ENCODE measurements at places on chromosomes 13 and 19. TPM values are rescaled to one million over a fixed set of nuclear protein-coding genes. Genes with fewer than 3 reads are reported as not detected.
A peak's percentile ranks its signal among the peaks of the same experiment; 100 is the strongest.

LHB gene
- not detected for total RNA-seq

ZNF723 gene
- not detected for total RNA-seq

MAP2K2 gene
- total RNA-seq: 163 TPM

ZNF682 gene
- 2.5 TPM for total RNA-seq

SPINT2 gene
- 748 TPM for total RNA-seq

ABCC4 gene
- 65.7 TPM for total RNA-seq

ZNF223 gene
- total RNA-seq: 11.3 TPM

HMG20B gene
- total RNA-seq: 33.9 TPM

SIGLEC5 gene
- total RNA-seq: not detected

PPP1R13L gene
- total RNA-seq: 65.8 TPM

DNA sequence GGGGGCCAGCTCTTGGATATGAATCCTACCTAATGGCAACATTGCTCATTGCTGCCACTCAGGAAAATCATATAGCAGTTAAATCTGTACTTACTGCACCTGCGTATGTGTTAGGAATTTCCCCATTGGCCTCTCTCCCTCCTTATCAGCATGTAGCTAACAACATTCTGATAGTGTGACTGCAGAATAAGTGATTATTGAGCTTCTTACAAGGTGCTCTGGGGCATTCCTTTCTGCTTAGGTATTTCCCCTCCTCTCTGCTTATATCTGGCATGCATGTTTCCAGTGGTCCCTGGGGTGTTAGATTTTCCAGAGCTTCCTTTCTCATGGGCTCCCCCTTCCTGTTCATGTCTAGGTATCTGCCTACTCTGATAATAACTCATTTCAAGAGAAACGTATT lies 414.1 kb upstream of the SLITRK1 start:
- H3K27me3 ChIP-seq: no peaks in the 10 kb centered on the region
- no peak for DNase-seq
- H3K27ac ChIP-seq: no peak overlapping the region
- peaks cover 13% of the 10 kb centered on the region for H3K4me1 ChIP-seq
- H3K36me3 ChIP-seq: no peaks in the 10 kb centered on the region
- H3K4me3 ChIP-seq: no peak overlapping the region

DNA sequence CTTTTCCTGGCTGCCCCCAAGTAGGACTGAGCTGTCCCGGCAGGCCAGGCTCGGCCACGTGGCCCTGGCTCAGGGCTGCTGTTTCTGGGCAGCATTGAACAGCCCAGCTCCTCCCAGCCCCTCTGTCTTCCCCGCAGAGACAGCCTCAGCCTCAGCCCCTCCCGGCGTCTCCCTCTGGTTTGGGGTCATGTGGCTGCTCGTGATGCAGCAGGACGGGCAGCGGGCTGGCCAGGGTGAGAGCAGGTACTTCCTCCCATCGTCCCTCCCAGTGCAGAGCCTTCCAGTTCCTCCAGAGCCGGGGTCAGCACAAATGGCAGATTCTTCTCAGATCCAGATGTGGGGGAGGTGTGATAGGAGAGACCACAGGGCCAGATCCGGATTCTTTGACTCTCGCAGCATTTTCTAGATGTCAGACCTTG lies 114.6 kb downstream of the KDM4B start:
- H3K27me3 ChIP-seq: no peaks in the 10 kb centered on the region
- 0 out of 2 replicates have a peak, but pooled peaks cover 2% of the 10 kb centered on the region for H3K36me3 ChIP-seq
- H3K27ac ChIP-seq: no peak overlapping the region
- no peak for DNase-seq
- H3K4me3 ChIP-seq: no peak overlapping the region

DNA sequence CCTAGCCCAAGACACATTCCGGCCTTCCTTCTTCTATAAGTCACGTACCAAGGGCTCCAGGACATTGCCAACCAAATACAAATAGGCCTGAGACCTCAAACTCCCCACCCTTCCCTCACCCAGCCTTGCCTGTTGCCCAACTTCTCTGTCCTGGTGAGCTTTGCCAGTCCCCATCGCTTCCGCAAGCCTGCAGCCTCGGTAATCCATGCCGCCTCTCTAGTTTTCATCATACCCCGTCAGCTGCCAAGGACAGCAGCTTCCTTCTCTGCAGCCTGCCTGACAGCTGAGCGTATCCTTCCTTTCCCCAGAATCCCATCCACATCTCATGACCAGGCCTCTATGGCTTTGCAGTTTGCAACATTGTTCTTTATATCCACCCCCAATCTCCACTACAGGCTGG lies 36.6 kb upstream of the POMP start:
- H3K4me3 ChIP-seq: no peak overlapping the region
- DNase-seq: no peak
- H3K27me3 ChIP-seq: no peaks in the 10 kb centered on the region
- no peak overlapping the region for H3K27ac ChIP-seq

GRCh38 chr19:29479941-29480340 lies 45.9 kb upstream of the VSTM2B start:
- no peak overlapping the region for H3K4me3 ChIP-seq
- H3K27me3 ChIP-seq: no peaks in the 10 kb centered on the region
- H3K27ac ChIP-seq: no peak overlapping the region
- no peak for DNase-seq
- H3K4me1 ChIP-seq: no peaks in the 10 kb centered on the region
- H3K36me3 ChIP-seq: no peaks in the 10 kb centered on the region

GRCh38 chr13:51832471-51833152 lies 12.4 kb downstream of the TMEM272 start:
- H3K4me1 ChIP-seq: no peaks in the 10 kb centered on the region
- H3K27ac ChIP-seq: no peak overlapping the region
- H3K36me3 ChIP-seq: no peaks in the 10 kb centered on the region
- no peak overlapping the region for H3K4me3 ChIP-seq

GRCh38 chr13:60398379-60398891 lies 1.4 kb downstream of the TDRD3 start:
- H3K27me3 ChIP-seq: no peaks in the 10 kb centered on the region
- peaks cover 14% of the 10 kb centered on the region for H3K4me1 ChIP-seq
- H3K4me3 ChIP-seq: peak overlapping the region; percentile 58
- peak overlapping the region; percentile 85 for H3K27ac ChIP-seq

DNA sequence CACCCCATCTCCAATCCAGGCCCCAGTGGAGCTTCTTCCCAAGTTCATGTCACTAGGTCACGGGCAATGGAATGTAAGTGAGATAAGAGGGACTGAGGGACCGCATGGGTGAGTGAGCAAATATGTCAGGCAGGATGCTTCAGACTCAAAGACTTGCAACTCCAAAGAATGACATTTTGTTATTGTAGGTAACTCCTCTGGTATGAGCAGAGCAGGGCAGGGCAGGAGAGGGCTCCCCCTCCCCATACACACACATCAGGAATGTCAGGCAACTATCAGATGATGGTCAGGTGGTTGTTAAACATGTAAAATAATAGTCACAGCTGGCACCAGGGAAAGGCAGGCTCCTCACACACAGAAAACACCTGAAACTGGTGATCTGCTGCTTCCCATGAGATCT lies 10.6 kb downstream of the ERVV-2 start:
- no peaks in the 10 kb centered on the region for H3K27me3 ChIP-seq
- H3K4me3 ChIP-seq: no peak overlapping the region
- no peak for DNase-seq
- no peaks in the 10 kb centered on the region for H3K4me1 ChIP-seq
- H3K27ac ChIP-seq: no peak overlapping the region

DNA sequence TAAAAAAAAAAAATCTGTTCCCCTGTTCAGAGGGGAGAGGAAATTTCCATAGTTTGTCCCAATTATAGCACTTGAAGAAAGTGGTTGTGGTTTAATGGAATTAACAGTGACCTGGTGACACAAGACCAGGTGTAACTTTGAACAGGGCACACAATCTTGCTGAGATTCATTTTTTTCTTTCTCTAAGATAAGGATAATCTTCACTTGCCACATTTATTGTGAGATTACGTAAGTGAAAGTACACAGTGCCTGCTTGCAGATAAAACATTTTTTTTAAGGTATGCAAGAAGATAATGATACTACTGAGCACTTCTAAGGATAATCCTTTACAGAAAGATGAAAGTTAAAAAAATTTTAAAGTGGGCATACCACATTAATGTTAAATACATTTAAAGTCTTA lies 448.1 kb downstream of the DIAPH3 start:
- no peaks in the 10 kb centered on the region for H3K36me3 ChIP-seq
- H3K4me1 ChIP-seq: peaks cover 82% of the 10 kb centered on the region
- H3K4me3 ChIP-seq: no peak overlapping the region
- peak; percentile 60 for DNase-seq
- peak overlapping the region; percentile 72 for H3K27ac ChIP-seq

- peak overlapping the region; percentile 93 for H3K4me3 ChIP-seq
- peaks cover 13% of the 10 kb centered on the region for H3K4me1 ChIP-seq
- H3K36me3 ChIP-seq: peaks cover 20% of the 10 kb centered on the region
- DNase-seq: no peak
- H3K27me3 ChIP-seq: no peaks in the 10 kb centered on the region
These were observed 2.0 kb downstream of the ZNF792 start for GRCh38 chr19:34961775-34962686.

DNA sequence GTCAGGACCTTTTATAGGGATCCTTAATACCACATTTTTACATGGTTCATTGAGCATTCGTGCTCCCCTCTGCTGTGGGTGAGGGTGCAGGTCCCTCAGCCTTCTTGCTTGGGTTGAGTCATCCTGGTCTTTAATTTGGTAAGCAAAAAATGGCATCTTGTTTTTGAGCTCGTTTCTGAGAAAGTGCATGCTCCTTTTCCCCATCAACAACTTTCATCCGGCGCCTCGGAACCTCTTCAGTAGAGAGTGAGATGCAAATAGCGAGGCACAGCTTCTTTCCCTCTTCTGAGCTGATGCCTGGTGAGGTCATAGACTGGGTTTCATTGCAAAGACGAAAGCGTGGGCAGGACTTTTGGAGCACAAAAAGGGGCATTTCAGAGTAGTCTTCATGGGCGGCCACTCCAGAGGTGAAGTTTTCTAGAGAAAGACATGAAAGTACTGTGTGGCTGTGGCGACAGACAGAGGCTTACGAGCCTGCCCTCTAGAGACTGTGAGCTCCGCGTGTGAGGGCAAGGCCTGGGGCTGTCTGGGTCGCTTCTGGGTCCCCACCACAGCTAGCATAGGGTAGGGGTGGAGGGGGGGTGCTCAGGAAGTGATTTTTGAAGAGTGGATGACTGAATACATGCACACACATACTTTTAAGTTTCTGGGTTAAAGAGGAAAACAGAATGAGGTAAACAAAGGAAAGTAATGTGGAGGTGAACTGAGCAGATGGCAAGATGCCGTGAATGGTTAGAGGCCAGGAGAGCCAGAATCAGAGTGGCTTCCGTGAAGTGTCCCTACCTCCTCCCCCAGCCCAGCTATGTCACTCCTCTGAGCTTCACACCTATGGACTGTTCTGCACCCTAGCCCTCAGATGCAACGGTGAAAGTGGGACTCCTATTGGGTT lies 44.3 kb downstream of the BBC3 start:
- no peak overlapping the region for H3K4me3 ChIP-seq
- H3K36me3 ChIP-seq: peaks cover 8% of the 10 kb centered on the region
- DNase-seq: no peak
- H3K27me3 ChIP-seq: no peaks in the 10 kb centered on the region
- peaks cover 24% of the 10 kb centered on the region for H3K4me1 ChIP-seq

DNA sequence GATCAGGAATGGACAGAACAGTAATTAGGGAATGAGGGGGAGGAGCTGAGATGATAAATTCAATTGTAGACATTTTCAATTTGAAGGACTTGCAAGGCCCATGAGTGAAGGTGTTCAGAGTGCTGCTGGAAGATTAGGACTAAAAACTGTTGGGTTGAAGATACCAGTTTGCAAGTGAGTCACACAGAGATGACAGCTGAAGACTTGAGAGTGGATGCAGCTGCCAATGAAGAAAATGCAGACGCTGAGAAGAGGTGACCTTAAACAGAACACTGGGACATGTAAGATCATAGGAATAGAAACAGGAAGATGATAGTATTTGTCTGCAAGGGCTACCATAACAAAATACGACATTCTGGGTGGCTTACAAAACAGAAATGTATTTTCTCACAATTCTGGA lies 1716.5 kb upstream of the SLC10A2 start:
- H3K4me1 ChIP-seq: no peaks in the 10 kb centered on the region
- H3K27ac ChIP-seq: no peak overlapping the region
- H3K27me3 ChIP-seq: no peaks in the 10 kb centered on the region
- DNase-seq: no peak
- no peaks in the 10 kb centered on the region for H3K36me3 ChIP-seq
- no peak overlapping the region for H3K4me3 ChIP-seq

DNA sequence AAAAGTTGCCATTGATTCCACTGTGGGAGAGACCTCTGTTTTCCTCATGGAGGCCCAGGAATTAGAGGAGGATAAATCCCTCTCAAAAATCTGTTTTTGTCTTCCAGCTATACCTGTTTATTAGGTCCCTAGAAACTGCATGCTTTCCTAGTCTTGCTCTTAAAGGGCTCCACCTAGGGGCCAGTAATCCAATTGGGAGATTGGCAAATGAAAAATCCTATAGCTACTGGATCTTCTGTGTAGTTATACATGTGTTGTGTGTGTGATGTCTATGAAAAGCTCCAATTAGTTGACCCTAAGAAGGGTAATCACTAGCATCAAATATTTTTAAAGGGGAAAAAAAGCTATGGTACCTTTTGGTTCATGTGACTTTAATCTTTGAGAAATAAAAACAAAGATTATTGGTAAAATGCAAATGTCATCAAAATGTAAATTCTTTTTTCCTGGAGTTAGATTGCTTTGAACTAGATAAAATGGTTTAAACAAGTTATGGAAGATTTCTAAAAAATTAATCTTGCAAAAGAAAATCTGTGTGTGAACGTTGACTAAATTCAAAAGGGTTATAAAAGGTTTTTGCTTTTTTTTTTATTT lies 63.4 kb upstream of the C1QTNF9B start:
- peaks cover 4% of the 10 kb centered on the region for H3K4me1 ChIP-seq
- no peak overlapping the region for H3K27ac ChIP-seq
- H3K4me3 ChIP-seq: no peak overlapping the region
- no peak for DNase-seq
- H3K36me3 ChIP-seq: no peaks in the 10 kb centered on the region
- no peaks in the 10 kb centered on the region for H3K27me3 ChIP-seq

DNA sequence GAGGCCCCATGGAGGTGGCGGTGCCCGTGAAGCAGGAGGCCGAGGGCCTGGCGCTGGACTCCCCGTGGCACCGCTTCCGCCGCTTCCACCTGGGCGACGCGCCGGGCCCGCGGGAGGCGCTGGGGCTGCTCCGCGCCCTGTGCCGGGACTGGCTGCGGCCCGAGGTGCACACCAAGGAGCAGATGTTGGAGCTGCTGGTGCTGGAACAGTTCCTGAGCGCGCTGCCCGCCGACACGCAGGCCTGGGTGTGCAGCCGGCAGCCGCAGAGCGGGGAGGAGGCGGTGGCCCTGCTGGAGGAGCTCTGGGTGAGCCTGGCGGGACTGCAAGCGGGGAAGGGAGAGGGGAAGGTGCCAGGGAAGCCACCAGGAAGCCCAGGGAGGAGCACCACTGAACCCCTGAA lies 5.8 kb downstream of the ZNF444 start:
- peaks cover 6% of the 10 kb centered on the region for H3K36me3 ChIP-seq
- H3K4me3 ChIP-seq: no peak overlapping the region
- H3K4me1 ChIP-seq: peaks cover 17% of the 10 kb centered on the region
- no peak for DNase-seq
- no peaks in the 10 kb centered on the region for H3K27me3 ChIP-seq
- H3K27ac ChIP-seq: no peak overlapping the region

DNA sequence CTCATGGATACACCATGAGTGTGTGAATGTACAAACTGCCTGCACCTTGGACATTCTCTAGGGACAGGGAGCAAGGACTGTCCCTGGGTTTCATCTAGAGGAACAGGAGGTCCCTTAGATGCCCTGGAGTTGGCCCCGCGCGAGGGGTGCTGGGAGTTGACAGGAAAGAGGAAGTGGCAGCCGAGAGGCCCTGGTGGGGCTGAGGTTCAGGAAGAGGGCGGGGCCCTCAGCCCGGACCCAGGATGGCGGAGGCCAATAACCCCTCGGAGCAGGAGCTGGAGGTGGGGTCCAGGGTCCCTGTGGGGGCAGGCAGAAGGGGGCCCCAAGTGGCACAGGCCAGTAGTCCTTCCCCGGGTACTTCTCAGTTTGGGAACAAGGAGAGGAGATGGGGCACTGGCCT lies 6.9 kb downstream of the PKN1 start:
- no peak for DNase-seq
- H3K27ac ChIP-seq: no peak overlapping the region
- no peaks in the 10 kb centered on the region for H3K27me3 ChIP-seq
